Stimulated activated memory B cell treated with anti-CD40 and anti-IgM and Interleukin-4, amounts not matched to agents 10 μg/mL and 1 μg/mL and 100 μg/mL, for 72 hours (primary cell): ENCODE measurements at places on chromosomes 2 and 18.

- peak; percentile 51 for ATAC-seq
These were observed 19.4 kb downstream of the KLHL29 start for GRCh38 chr2:23404426-23404825.

DNA sequence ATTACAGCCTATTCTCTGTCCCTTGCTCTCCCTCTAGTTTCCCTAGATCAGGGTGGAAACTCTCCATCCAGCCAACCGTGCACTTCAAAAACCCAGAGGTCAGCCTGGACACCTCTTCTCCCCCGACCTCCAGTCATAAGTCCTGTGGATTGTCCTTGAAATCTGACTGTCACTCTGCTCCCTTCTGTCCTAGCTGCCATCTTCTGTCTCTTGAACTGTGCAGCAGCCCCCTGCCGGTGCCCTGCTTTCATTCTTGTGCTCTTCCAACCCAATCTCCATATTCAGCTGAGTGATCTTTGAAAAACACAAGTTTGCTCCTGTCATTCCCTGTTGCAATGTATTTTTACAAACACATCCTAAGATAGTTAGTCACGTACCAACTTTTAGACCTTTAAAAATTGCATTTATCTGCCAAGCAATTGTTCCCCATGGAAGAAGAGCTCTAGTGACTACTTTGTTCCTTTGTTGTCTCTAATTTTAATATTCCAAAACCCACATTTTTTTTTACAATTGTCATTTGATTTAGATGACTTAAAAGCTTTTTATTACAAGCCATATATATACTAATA lies 254.3 kb downstream of the CAMKMT start:
- no peak for ATAC-seq

- no peak for ATAC-seq
These were observed 31.3 kb downstream of the ANXA4 start for GRCh38 chr2:69773206-69773605.

DNA sequence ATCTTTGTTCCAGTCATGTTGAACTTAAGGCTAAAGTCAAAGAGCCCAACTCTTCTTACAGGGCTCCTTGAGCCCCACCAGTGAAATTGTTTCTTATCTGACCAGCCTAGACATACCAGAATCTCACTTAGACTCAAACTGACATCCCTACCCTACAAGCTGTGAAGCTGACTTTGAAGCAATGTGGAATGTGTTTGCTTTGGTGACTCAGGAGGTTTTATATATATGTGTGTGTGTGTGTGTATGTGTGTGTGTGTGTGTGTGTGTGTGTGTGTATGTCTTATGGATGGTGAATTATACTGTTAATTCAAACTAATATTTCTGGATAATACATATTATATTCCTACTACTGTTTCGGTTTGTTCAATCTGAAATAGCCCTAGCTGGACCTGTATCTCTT lies 67.3 kb downstream of the CAMKMT start:
- no peak for ATAC-seq

DNA sequence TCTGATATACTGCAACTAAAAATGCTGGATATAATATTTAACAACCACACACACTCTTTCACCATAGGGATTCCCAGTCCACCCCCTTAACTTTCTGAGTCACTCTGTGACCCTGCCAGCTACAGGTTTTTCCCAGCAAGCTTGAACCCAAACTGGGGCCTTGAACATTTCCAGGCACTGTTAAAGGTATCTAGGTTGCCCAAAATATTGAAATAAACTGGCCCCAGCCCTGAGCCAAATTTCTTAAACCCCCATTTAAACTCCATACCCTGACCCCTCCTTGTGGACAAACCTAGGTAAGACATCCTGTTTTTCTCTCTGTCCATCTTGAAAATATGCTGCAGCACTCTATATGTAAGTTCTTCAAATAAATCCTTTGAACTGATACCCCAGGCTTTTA lies 19.7 kb upstream of the DCTN1 start:
- no peak for ATAC-seq

DNA sequence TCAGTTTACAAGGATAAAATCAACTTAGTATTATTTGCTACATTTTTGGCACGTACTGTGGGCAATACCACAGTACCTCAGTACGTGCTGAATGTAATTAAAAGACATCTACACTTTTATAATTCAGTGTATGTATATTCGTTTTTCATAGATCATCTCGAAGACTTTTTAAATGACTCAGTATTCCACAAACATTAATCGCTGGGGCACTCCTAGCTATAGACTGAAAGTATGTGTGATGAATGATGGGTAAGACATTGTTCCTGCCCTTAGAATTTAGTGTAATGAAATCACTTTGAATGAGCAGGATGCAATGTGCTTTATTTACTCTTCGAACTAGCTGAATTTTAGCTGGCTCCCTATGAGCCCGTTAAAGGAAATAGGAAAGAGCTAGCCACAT lies 245.6 kb upstream of the RASGRP3 start:
- no peak for ATAC-seq

GRCh38 chr2:23128684-23129292 lies 256.2 kb upstream of the KLHL29 start:
- ATAC-seq = no peak

DNA sequence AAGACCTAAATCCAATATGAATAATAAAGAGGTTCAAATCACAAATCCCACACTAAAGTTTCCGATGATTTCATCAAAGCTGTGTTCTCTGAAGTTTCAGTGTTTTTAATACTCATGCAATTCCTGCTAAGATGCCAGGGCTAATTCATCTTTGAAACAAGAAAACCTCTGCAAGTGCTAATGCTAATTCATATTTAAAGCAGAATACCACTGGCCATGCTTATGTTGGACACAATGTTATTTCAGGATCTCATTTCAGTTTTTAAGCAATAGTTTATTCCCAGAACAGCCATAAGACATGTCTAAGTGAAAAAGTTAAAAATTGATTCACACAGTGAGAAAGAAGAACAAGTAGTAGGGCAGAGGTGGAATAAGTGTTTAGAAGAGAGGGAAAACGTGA lies 62.8 kb downstream of the GRB14 start:
- no peak for ATAC-seq

- ATAC-seq = no peak
These were observed 92.2 kb upstream of the DSEL start for GRCh38 chr18:67608615-67609273.

DNA sequence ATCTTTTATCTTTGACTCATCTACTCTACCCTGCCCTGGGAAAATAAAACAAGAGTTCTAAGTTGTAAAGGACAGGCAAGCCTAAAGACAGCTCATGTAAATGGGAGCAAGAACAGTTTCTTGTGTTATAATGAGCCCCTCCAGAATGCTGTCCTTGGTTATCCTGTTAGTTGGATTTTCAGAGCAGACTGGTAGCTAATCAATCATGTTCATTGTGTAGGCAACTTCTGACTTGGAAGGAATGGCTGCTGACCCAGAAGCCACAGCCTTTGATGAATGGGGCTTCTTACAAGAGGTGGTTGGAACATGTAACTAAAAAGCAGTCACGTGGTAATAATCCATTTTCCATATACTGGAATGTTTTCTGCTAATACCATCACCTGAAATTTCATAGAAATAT lies 254.2 kb downstream of the AGPS start:
- no peak for ATAC-seq

DNA sequence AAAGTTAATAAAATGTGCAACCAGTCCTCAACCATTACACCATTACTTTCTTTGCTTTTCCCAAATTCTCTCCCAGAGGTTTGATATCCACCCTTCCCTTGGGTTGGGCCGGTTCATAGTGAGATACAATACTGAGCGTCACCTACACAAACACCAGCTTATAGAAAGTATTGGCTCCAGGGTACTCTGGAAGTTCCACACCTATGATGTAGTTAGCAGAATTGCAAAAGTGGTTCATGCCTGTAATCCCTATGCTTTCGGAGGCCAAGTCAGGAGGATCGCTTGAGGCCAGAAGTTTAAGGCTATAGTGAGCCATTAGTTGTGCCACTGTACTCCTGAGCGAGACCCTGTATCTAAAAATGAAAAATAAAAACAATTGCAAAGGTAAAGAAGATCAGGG lies 15.3 kb upstream of the MAP4K3 start:
- ATAC-seq = no peak
